ENCODE measurements at places on chromosomes 6 and 20. TPM values are rescaled to one million over a fixed set of nuclear protein-coding genes. Genes with fewer than 3 reads are reported as not detected.

Gene STXBP5
- 11.5 TPM for total RNA-seq

Gene OGFRL1
- 6.9 TPM for total RNA-seq

Gene NRSN2
- 65.5 TPM for total RNA-seq

Gene DEFB116
- total RNA-seq, result not detected

Gene PPP1R14C
- 3.7 TPM for total RNA-seq

Gene HSPA12B
- total RNA-seq, result 0.47 TPM

Gene MRAP2
- 1.9 TPM for total RNA-seq
